Progenitor cell of endocrine pancreas (in vitro differentiated cells): ENCODE measurements at places on chromosomes 16 and 17. TPM values are rescaled to one million over a fixed set of nuclear protein-coding genes. Genes with fewer than 3 reads are reported as not detected.

GRCh38 chr17:20988896-20989295, 53.9 kb downstream of the USP22 start:
- DNase-seq: no peak

DNA sequence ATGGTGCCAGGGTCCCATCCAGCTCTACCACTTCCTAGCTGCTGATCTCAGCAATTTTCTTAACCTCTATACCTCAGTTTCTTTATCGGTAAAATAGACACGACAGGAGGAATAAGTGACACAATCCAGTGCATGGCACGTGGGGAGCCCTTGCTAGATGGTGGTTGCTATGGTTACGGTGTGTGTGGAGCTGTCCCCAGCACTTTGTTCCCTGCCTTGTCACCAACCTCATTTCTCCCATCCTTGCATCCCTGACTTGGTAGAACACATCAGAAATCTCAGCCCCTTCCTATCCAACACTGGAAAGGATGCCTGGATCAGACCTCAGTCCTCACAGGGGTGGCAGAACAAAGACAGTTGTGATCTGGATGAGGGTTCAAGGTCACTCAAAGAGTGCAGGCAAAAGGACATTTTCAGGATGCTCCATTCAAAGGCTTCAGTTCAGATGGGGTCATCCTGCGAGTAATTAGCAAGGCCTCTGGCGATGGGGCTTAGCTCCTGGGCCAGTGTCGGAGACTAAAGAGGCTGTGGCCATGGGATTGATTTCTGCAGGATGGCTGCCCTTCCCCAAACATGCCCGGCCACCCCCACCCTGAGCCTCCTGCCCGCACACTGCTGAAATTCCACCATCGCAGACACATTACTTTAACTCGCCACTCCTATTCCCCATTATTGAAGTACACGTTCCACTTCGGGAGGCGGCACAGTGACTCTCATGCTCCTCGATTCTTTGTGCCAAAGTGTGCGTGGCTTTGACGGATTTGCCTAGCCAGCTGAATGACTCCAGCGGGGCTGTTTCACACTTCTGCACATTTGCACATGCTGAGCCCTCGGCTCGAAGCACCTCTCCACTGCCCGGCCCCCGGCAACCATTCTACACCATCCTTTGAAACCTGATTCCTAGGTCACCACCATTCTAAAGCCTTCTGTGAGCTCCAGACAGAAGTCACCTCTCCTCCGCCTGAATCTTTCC, 40.3 kb downstream of the WNT3 start:
- DNase-seq: no peak

DNA sequence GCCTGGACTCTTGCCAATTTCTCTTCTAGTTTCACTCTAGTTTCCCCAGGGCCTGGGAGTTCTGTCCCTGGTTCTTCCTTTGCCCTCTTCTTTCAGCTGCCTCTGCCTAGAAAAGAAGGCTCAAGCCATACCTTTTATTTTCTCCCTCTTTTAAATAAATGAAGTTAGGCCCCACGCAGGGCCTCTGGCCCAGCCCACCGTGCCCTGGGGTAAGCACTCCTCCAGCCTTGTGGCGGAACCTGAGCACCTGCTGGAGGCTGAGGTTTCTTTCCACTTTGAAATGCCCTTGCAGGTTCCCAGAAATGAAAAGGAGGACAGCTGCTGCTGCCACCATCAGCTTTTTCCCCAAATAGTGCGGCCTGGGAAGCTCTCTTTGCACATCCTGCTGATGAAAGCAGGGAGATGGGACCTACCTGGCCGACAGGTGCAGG, 139.4 kb downstream of the CCDC182 start:
- DNase-seq: no peak

GRCh38 chr17:77132411-77133086, 8.2 kb upstream of the SEC14L1 start:
- no peak for DNase-seq

GRCh38 chr17:72515291-72516065, 394.7 kb downstream of the SOX9 start:
- DNase-seq: no peak

- DNase-seq: peak; percentile 13
Measured at GRCh38 chr16:53207810-53208752, 153.3 kb downstream of the CHD9 start.

The CES4A gene
- total RNA-seq: 4.6 and 5.2 TPM in 2 replicates

The PRAC1 gene
- not detected in 2 replicates for total RNA-seq
